ENCODE measurements at places on chromosomes 4 and X. TPM values are rescaled to one million over a fixed set of nuclear protein-coding genes. Genes with fewer than 3 reads are reported as not detected.
A peak's percentile ranks its signal among the peaks of the same experiment; 100 is the strongest.

GRCh38 chr4:16812041-16812440, 86.4 kb downstream of the LDB2 start:
- no peak for DNase-seq

- DNase-seq: no peak
Measured at GRCh38 chr4:77629885-77630284, 24.3 kb downstream of the CXCL13 start.

GRCh38 chrX:101430457-101431078, 22.5 kb downstream of the HNRNPH2 start:
- no peak for DNase-seq

CPE gene
- 116 TPM for total RNA-seq

DNA sequence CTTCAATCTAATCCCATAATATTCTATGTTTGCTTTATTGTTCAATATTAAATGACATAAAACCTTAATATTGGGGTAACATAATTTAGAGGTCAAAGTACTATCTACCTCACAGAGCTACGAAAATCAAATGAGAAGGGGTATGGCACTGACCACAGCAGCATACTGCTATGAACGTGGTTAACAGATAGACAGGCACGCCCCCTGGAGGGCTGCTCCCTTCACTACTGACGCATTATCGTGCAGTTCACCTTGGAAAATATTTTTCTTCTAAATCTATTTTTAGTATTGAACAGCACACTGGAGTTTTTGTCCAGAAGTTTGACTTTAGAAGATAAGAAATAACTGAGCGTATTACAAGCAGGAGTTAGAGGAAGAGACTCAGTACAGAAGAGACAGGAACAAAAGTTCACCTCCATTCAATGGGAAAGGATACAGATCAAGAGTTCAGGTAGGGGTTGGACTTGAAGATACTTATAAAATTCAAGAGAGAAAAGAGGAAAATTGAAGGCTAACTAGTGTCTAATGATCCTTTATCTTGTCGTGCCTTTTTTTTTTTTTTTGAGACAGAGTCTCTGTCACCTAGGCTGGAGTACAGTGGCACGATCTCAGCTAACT, 22.7 kb downstream of the MAP9 start:
- peak; percentile 86 for DNase-seq

BMPR1B gene
- 13.5 TPM for total RNA-seq

- DNase-seq: no peak
Measured at GRCh38 chr4:142557239-142557801, 288.8 kb downstream of the INPP4B start.

- peak; percentile 46 for DNase-seq
Measured at GRCh38 chr4:150874338-150875226, 140.5 kb downstream of the LRBA start.
